ENCODE measurements at places on chromosomes 12 and 14.

DNA sequence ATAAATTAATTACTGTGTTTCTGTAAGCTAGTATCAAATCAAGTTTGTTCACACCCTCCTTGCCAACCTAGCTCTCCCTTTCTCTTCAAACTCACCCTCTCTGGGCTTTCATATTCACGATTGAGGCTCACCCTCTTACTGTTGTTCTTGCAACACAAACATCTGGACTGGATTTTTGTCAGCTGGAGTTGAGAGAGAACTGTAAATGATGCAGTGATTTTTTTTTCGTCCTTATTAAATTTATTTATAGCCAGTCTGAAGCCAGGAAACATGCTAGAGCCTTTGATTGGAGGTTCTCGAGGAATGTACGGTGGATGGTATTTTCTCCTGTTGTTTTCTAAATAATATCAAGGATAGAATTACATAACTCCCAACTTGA is 485.1 kb downstream of the ZFP36L1 start:
- DNase-seq: no peak

DNA sequence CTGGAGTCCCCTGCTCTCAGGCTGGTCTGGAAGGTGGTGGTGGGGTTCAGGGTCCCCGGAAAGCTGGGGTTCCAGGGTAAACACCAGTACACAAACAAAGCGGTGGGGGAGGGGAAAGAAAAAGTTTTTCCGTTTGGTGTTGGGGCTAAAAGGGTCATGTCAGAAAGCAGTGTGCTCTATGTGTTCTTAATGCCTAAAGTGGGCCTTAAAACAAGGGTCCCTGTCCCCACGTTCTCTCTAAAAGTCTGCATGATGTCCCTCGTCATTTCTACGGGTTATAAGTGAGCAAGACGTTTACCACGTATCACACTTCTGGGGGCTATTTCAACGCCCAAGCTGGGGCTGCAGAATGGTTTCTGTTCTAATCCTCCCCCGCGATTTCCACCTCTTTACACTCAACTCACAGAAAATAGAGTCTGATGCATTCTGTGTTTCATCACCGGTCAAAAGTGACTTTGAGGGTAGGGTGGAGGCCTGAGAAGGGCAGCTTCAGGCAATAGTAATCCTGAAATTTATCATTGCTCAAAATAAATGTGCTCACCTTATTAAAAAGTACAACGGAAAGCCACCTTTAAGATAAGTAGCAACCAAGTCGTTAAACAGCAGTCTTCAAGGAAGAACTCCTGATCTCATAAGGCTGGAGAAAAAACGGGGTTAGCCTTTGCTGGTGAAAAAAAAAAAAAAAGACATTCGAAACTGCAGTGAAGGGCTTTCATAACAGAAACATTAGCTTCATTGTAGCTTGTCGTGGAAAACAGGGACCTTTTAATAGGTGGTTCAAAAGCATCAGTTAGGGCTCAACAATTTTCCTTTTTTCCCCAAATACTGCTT is 63.9 kb upstream of the PTGR2 start:
- no peak for DNase-seq

DNA sequence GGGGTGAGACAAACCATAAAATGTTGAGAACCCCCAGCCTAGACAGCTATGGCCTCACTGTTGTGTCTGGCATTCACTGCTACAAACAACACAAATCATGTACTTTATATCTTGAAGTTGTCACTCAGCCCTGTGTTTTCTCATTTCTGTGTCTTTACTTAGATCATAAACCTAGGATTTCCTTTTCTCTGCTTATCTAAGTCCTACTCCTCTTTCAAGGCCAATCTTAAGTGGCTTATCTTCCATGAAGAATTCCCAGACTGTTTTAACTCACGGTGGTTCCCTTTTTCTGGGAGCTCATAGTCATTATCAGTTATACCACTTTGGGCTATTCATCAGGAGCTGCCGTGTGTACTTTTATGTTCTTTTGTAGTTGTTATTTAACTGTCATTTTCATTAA is 42.1 kb downstream of the FLRT2 start:
- DNase-seq: no peak

- DNase-seq: no peak
Observed at GRCh38 chr12:98808243-98808875, 163.3 kb downstream of the APAF1 start.

GRCh38 chr14:61563880-61564617 is 131.3 kb upstream of the HIF1A start:
- DNase-seq: no peak

DNA sequence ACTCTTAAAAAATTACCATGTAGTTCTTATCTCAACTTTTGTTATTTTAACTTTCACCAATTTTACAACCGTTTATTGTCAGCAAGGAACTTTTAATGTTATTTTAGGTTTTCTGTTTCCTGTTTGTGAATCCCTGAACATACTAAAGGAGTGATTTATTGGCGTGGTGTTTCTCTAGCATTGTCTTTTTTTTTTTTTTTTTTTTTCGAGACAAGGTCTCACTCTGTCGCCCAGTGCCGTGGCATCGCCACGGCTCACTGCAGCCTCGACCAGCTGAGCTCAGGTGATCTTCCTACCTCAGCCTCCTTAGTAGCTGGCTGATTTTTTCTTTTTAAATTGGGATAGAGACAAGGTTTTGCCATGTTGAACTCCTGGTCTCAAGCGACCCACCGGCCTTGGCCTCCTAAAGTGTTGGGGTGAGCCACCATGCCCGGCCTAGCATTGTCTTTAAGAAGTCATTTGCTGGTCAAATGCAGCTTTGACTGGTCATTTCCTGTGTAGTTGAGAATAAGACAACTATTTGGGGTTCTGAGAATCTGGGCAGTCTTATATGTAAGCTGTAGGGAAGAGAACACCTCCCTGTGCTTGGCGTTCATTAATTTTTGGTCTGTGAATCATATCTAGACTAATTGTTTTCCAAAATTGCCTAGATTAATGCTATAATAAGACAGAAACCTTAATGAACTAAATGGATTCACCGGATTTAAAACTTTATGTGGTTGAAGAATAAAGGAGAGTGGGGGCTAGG is 2.1 kb downstream of the WASHC4 start:
- no peak for DNase-seq

DNA sequence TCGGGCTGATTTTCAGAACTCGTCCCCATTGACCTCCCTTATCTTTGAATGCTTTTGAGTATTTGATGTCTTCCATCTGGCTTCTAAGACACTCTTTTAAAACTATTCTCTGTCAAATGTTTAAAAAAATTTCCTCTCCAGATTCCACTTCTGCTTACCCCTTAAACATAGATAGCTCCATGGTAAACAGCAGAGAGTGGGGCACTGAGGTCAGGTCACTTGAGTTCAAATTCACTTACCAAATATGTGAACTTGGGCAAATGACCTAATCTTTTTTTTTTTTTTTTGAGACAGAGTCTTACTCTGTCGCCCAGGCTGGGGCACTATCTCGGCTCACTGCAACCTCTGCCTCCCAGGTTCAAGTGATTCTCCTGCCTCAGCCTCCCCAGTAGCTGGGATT is 126.8 kb upstream of the CPSF6 start:
- no peak for DNase-seq

GRCh38 chr12:33560653-33561208 is 121.1 kb upstream of the SYT10 start:
- DNase-seq: no peak

GRCh38 chr12:9864913-9865675 is 4.1 kb downstream of the CLEC2B start:
- DNase-seq: no peak

DNA sequence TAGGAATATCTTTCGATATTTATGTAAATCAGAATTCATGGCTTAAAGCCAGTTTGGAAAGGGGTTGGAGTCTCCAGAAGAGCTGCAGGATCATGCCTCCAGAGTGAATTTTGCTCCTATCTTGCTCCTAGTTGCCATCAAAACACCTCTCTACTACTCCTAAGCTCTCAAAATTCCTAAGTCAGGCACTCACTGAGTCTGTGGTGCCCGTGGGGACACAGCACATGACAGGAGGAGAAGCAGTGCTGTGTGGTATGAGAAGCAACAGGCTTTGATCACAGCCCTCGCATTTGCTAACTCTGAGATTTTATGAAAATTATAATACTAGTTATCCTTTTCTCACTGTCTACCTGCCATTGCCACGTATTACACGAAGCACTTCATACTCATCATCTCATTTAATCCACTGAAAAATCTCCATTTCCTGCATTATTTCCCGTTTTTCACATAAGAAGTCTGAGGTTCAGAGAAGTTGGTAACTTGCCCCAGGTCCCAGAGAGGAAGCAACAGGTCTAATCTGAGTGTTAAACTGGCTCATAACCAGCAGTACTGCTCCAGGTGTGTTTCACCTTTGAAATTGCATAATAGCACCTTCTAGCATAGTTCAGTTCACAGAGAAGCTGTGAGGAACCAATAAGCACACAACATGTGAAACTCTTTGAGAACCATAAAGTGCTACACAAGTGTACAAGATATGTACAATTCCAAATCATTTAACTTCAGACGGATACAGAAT is 33.1 kb upstream of the SLC35F4 start:
- DNase-seq: no peak

DNA sequence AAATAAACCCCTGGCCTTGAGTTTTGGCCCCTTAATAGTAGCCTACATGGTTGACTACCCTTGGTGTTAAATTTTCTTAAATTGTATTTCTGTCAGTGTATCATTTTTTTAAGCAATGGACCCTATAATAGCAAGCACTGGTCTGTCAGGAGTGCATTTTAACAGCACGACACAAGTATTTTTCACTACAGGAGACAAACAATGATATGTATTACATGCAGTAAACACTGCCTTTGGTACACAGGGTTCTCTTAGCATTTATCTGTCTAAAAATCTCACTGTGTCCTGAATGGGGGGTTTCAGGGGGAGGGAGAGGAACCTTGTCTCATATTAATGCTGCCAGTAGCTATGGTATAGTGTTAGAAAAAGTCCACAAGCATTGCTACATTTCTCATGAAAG is 18.4 kb downstream of the LMO3 start:
- no peak for DNase-seq

GRCh38 chr14:61511558-61511948 is 183.8 kb upstream of the HIF1A start:
- no peak for DNase-seq

GRCh38 chr12:57160741-57161140 is 13.3 kb upstream of the LRP1-AS start:
- no peak for DNase-seq

DNA sequence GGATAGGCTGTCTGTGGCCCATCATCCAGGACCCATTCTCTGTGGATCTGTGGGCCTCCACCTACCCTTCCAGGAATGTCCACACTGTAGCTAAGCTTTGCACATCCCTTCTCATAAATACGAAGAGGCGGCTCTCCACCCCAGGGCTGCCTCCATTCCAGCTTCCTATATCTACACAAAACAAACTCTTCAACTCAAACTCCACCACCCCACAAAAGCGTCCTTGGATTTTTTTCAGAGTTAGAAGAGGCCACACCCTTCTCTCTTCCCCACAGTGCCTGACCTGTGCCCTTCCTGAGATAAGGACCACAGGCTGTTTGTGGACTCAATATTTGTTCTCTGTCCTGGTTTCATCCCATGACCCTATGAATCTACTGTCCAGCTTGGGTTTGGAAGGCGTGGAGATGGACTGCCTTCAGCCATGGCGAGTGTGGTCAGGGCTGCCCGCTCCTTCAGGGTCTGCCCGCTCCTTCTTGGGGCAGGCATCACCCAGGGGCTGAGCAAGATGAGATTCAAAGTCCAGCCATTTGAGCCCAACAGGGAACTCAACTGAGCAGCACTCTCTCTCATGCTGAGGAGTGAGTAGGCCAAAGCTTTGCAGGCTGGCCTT is 13.0 kb upstream of the SERPINA12 start:
- no peak for DNase-seq

- DNase-seq: no peak
Observed at GRCh38 chr12:132238884-132239283, 90.5 kb downstream of the GALNT9 start.

Data from NCI-H1417 treated with DMSO at 0.1 percent for 48 hours (cell line).